ENCODE measurements at places on chromosomes 7 and 10. TPM values are rescaled to one million over a fixed set of nuclear protein-coding genes. Genes with fewer than 3 reads are reported as not detected.

Gene OPN4
- total RNA-seq = not detected

Gene ATRNL1
- 13.0 TPM for total RNA-seq

Gene RPEL1
- total RNA-seq = not detected

Gene PNLIPRP1
- not detected for total RNA-seq

GRCh38 chr7:70487886-70488285 lies 644.1 kb upstream of the GALNT17 start:
- no peak for DNase-seq

DNA sequence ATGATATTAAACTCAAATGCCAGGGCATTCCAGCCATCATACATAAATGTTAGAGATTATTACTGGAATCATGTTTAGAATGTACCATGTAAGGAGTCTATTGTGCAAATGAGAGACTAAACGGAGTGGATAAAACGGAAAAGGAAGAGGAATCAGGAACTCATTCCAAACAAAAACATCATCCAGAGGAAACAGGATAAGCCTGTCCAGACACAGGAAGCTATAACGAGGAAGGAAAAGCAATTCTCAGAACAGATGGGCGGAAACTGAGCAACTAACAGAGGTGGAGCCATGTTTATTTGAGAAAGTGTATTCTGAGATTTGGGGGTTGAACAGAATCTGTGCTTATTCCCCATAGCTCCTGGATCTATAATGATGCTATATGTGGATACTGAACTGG lies 52.3 kb upstream of the TRIM24 start:
- DNase-seq = no peak
